Activated B cell treated with CpG ODN at 0.5 μM for 24 hours (primary cell): ENCODE measurements at places on chromosomes 2 and 18. TPM values are rescaled to one million over a fixed set of nuclear protein-coding genes. Genes with fewer than 3 reads are reported as not detected.

The FBXO48 gene
- 1.8 and 2.6 TPM in 2 replicates for total RNA-seq

The OSR1 gene
- not detected in 2 replicates for total RNA-seq

The HOXD11 gene
- total RNA-seq = not detected in 2 replicates

The CFC1 gene
- total RNA-seq = not detected in 2 replicates

GRCh38 chr2:167787021-167787420 is 460.4 kb downstream of the STK39 start:
- DNase-seq = no peak
- H3K4me3 ChIP-seq = no peak overlapping the region
- no peak overlapping the region for H3K27ac ChIP-seq

DNA sequence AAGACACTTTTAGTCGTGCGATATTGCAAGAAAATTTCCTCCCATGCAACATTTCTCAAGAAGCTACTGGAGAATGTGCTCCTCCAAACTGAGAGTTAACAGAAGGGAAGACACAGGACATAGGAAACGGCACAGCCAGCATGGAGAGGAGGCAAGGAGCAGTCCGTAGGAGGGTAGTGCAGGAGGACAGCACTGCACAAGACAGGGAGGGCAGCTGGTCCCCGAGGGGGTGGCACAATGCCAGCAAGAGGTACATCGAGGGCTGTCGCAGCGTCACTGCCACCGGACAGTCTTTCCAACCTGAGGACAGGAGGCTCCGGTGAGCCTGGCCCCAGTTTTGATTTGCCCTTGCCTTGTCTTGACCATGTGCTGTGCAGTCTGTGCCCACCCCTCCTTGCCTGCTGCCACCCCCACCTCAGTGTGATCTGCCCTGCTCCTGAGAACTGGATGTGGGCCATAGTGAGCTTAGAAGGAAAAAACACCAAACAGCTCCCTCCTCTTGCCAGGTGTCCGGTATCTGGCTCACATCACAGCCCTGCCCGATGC is 81.6 kb upstream of the LAPTM4A start:
- no peak overlapping the region for H3K4me3 ChIP-seq
- no peak for DNase-seq
- H3K27me3 ChIP-seq = peaks cover 18% of the 10 kb centered on the region
